Spinal cord (tissue), 10 donors: ENCODE measurements at places on chromosomes 6 and 20. TPM values are rescaled to one million over a fixed set of nuclear protein-coding genes. Genes with fewer than 3 reads are reported as not detected.

GRCh38 chr6:33195304-33196165 is 3.3 kb upstream of the COL11A2 start:
- DNase-seq: no peak

DNA sequence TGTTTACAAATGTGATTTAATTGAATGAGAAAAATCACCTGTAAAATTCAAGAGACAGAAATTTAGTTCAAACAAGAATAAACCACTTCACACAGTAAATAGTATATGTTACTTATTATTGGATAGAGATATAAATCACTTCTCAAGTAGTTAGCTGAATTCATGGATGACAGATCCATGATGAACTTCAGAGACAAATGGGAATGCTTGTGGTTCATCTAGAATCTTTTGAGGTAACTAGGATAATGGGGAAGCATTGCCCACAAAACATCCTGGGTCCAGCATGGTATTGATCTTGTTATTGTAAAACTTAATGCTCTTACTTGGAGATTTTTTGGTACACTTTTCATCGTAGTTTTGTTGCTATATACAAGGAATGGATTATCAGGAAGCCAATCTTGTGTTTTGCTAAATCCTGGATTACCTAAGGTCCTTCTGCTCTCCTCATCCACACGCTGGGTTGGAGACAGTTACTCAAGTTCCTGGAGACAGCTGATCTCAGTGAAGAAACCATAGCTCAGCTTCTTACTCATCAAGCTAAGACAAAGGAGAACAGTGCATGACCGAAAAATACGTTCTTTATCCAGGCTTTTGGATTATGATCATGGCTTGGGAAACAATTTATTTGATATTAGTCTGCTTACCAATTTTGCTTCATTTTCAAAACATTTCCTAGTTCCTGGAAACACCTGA is 142.5 kb upstream of the PREP start:
- DNase-seq: no peak

DNA sequence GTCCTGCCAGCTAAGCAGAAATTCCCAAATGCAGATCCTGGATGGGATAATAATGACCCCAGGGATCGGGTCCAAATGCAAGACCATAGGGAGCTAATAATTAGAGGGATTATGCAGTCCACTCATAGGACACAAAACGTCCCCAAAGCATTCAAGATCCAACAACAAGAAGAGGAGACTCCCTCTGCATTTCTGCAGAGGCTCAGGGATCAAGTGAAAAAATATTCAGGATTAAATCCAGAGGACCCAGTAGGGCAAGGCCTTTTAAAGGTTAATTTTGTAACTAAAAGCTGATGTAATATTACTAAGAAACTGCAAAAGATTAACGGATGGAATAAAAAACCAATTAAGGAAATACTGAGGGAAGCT is 22.2 kb downstream of the HLA-A start:
- DNase-seq: no peak

GRCh38 chr6:50848989-50849795 is 30.5 kb downstream of the TFAP2B start:
- DNase-seq: peak; percentile 33

Gene SNTA1
- 20.8 TPM for total RNA-seq

Gene GNAS-AS1
- 0.30 TPM for total RNA-seq

Gene TBC1D7
- 28.5 TPM for total RNA-seq
